ENCODE measurements at places on chromosomes 5 and 9.

GRCh38 chr5:5144441-5144840 is 4.3 kb downstream of the ADAMTS16 start:
- DNase-seq = no peak

- no peak for DNase-seq
These were observed 84.0 kb downstream of the RAB3C start for GRCh38 chr5:58666598-58667581.

- DNase-seq = no peak
These were observed 79.3 kb downstream of the EPB41L4A start for GRCh38 chr5:112339761-112340160.

- DNase-seq = no peak
These were observed 22.7 kb downstream of the CHD1 start for GRCh38 chr5:98905857-98906688.

DNA sequence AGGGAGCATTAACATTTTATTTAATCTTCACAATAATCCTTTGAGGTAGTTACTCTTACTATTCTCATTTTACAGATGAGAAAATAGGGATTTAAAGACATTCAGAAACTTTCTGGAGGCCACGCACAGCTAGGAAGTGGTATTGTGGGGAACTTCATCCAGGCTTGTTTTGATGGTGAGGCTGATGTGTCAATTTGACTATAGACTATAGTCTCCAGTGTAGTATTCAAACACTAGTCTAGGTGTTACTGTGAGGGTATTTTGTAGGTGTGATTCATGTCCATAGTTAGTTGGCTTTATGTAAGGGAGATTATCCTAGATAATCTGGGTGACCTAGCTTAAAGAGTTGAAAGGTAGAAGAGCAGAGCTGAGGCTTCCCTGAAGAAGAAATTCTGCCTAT is 54.1 kb upstream of the ELL2 start:
- DNase-seq = no peak

DNA sequence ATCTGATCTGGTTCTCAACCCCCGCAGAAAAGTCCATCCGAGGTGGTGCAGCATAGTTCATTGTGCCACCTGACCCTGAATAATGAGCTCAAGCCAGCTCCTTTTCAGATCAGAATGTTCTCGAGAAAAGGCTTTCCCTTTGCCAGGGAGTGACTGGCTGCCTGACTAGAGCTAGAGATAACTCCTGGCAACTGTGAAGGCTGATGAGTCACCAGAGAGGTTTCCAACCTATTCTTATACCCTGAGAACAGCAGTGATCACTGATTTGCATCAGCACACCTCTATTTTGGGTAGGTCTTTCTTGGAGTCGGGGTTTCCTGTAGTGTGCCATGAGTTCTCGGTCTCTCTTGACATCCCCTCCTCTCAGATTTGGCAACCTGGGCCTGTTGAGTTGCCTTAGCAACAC is 127.9 kb downstream of the PIK3R1 start:
- no peak for DNase-seq

- DNase-seq = no peak
These were observed 158.6 kb downstream of the GLIS3 start for GRCh38 chr9:4141296-4141695.

DNA sequence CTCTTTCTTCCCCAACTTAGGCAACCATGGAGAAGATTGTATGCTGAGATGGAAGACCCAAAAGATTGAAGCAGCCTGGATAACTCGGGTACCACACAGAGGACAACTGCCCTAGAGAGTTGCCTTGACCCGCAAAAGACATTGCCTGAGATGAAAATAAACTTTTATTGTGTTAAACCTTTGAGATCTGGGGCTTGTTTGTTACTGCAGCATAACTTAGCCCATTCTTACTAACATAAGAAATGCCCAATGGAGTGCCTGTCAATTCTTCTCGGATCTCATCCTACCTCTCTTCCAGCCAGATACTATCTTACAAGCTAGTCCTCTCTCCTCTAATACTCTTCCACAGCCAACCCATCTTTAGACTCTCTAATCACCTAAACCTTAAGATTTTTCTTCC is 76.8 kb downstream of the GCNT4 start:
- no peak for DNase-seq

DNA sequence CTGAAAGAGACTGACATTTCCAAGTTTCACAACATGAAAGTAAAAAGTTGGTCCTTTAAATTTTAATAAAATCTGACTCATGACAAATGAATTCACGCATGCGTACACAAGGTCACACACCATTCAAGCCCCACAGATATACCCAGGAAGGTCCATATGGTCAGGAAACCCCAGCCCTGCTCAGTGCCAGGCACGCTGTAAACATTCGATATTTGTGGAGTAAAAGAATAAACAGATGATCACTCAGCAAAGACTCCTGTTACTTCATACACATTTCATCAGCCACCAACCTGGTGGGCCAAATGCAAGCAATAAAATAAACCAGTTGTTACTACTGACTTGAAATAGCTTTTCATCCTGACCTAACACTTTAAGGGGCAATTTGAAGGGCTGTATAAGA is 158.0 kb upstream of the RETREG1 start:
- no peak for DNase-seq

DNA sequence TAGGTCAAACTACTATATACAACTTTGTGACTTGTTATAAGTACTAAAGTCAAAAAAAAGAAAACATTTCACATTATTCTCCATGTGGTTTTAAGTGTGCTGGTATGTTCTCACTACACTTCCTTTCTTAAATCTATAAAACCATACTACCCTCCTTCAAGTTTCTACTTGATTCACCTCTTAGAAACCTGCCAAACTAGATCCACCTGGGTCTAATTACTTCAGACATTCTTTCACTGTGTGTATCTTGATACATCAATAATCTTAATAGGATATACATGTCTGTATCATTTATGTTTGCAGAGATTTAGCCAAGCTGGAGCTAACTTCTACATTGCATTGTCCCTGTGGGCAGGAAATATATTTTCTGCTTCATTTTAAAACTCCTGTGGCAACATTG is 1012.6 kb downstream of the EFNA5 start:
- DNase-seq = no peak

DNA sequence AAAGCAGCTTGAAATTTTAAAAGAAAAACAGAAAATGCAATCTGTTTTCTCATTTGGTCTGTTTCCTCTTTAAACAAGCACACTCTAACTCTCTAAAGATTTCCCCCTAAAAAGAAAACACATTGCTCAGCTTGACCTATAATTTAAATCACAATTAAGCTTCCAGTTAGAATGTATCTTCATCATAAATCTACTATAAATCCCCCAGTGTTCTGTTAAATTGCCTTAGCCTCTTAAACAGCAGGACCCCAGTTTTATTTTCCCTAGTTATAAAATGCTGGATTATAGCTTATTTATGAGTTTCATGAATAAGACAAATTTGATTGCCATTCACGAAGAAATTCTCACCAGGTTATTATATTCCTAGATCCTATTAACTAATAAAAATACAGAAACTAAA is 8.6 kb upstream of the SMC2 start:
- no peak for DNase-seq

DNA sequence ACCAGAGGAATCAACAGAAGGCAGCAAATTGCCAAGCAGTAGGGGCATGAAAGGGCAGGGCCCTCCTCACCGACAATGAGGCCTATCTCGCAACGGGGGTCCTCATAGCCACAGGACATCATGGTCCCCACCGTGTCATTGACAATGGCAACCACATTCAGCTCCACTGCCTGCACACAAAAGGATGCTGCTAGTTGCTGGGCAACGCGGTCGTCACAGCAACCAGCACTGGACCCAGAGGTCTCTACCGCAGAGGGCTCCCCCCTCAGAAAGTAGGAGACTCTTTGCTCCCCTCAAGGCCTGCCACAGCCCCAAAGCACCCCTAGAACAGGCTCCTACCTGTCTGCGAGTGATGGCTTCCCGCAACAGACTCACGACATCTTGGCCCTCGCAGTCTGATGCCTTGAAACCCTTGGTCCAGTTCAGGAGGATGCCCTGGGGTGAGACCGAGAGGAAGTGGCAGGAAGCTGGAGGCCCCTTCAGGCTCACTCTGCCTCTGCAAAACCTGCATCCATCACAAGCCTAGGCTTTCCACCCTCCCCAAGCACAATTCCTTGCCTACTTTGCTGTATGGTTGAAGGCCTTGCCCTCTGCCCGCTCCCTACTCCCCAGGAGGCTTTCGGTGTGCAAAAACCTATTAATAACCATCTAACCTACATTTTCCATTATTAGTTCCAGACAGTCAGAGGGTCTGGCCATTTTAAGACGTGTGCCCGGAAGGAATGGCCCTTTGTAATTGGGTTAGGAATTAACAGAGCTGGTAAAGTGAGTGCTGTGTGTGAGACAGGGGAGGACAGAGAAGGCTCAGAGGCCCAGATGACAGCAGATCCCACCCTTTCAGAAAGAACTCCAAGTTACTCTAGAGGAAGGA is 15.2 kb downstream of the HK3 start:
- no peak for DNase-seq

GRCh38 chr5:83956386-83956785 is 235.7 kb upstream of the HAPLN1 start:
- no peak for DNase-seq

GRCh38 chr5:157342822-157343402 is 77.0 kb downstream of the CYFIP2 start:
- no peak for DNase-seq

GRCh38 chr5:157327771-157328170 is 61.8 kb downstream of the CYFIP2 start:
- no peak for DNase-seq

All from stimulated activated CD4-positive, alpha-beta T cell treated with anti-CD3 and anti-CD28 coated beads, Interleukin-1b, Interleukin-23, amount 100 ng/mL, for 24 hours (primary cell).